ENCODE measurements at places on chromosomes 2 and 18.
A peak's percentile ranks its signal among the peaks of the same experiment; 100 is the strongest.

- DNase-seq = no peak
Measured at GRCh38 chr18:32040936-32041335, 22.3 kb downstream of the RNF125 start.

- peak; percentile 29 for DNase-seq
Measured at GRCh38 chr18:11688972-11689668, at the start of gene GNAL. Gene GNAL, plus strand, starts transcription at chr18:11689264. Its CDS starts 300 bp downstream, at chr18:11689564.

DNA sequence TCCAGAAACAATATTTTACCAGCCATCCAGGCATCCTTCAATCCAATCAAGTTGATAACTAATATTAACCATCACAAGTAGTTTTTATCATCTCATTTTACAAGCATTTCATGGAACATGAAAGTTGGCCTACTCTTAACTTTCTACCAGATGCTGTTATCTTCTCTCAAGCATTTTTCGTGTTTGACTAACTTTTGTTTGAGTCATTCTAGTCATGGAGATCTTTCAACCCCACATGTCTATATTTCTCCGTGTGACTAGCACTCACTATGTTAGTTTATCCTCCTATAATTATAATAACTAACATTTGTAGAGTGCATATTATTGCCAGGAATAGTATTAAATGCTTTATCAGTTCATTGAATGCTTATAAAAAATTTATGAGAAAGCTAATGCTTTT lies 307.0 kb upstream of the CWC22 start:
- no peak for DNase-seq

DNA sequence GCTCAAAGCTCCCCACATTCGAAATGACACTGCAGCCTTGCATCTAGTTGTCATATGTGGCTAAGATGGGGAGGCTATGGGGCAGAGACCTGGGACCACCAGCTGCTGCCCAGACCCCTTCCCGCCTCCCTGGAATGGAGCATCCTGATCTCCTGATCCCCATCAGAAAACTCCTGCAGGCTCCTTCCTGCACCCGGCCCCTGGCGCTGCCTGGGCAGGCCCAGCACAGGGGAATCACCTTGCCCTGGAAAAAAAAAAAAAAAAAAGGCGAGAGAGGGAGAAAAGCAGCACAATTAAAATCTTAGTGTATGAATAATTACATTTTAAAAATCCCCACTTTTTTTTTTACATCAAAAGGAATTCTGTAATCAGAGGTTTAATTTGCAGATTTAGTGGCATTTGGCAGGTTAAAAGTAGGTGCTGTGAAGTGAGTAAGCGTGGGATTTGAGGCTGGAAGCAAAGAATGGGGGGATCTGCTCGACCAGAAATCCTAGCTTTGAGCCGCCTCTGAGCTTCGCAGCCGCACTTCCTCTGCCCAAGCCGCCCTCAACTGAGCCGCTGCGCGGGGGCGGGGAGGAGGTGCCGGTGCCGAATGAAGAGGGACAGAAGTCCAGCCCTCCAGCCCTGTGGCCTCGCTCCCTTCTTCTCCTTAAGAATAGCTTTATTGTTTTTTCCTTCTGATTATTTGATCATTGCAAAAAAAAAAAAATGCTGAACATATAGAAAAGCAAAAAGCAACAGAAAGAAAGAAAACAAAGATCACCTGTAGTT lies 30.0 kb downstream of the THNSL2 start:
- DNase-seq = no peak

GRCh38 chr2:142725386-142725785 lies 152.1 kb upstream of the KYNU start:
- DNase-seq = no peak

- DNase-seq = no peak
Measured at GRCh38 chr18:21454725-21455124, 145.8 kb downstream of the ESCO1 start.

DNA sequence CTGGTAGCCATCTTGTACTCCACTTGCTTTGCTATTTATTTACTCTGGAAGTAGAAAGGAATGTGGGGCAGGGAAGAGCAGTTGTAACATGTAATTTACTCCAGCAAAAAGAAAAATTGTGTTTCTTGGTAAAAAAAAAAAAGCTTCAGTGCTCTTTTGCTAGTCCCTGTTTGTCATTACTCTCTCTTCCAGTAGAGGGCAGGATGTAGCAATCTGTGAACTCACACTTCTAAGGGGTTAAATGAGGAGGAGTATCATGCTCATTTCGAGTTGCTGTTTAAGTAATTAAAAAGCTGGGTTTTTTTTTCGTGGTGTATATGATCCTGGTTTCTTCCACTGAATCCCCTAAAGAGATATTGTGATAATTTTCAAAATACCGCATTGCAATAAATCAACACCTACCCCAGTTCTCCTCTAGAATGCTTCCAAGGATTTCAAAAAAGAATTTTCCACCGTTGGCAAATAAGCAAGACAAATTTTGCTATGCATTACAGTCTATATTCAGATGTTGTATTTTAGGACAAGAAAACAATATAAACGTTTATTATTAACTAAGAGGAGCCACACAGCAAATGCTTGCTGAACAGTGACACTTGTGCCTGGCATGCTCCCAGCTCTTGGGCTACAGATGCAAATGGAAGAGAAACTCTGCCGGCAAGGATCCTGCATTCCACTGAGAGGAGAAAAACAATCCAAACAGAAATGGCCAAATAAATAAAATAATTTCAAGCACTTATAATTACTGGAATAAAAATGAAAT lies 261.6 kb downstream of the ASXL3 start:
- no peak for DNase-seq

GRCh38 chr2:63700271-63700670 lies 111.5 kb downstream of the MDH1 start:
- DNase-seq = no peak

- no peak for DNase-seq
Measured at GRCh38 chr2:40242315-40242714, 209.6 kb downstream of the SLC8A1 start.

DNA sequence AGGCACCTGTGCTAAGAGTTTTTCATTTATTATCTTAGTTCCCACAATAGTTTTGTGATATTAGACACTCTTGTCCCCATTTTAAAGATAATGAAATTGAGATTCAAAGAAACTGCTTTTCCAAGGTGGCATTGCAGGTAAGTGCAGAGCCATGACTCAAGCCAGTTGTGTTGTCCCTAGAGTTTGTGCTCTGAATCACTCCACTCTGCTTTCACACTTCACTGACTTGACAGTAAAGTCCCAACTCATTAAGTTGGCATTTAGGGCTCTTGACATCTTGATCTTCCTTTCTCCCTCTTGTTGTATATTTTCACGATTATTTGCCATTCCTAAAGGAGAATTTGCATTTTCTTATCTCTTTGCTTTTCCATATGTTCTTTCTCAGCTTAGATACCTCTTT lies 114.3 kb downstream of the DIS3L2 start:
- no peak for DNase-seq

DNA sequence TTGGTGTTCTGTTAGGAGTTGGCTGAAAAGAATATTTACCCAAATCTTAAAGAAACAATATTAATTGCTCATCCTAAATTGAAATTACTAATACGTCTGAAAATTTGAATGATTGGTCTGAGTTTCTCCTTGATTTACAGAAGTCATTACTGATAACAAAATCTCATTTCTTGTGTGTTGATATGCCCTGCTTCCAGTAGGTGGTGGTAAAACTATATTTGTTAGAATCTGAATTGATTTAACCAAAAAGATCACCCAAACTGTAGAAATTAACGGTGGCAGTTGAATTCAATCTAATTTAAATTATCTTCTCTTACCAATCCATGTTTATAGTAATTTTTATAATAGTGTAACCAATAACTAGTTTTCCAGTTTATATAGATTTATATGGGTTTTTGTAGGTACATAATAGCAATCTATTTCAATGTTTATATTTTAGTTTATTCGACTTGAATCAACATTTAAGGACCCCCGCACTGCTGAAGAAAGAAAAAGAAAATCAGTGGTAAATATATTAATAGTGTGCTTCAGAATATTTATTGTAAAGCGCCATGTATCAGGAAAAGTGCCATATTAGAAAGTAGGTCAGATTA lies 38.3 kb downstream of the PAPOLG start:
- DNase-seq = no peak

GRCh38 chr2:231306791-231307393 lies 88.6 kb upstream of the B3GNT7 start:
- no peak for DNase-seq

DNA sequence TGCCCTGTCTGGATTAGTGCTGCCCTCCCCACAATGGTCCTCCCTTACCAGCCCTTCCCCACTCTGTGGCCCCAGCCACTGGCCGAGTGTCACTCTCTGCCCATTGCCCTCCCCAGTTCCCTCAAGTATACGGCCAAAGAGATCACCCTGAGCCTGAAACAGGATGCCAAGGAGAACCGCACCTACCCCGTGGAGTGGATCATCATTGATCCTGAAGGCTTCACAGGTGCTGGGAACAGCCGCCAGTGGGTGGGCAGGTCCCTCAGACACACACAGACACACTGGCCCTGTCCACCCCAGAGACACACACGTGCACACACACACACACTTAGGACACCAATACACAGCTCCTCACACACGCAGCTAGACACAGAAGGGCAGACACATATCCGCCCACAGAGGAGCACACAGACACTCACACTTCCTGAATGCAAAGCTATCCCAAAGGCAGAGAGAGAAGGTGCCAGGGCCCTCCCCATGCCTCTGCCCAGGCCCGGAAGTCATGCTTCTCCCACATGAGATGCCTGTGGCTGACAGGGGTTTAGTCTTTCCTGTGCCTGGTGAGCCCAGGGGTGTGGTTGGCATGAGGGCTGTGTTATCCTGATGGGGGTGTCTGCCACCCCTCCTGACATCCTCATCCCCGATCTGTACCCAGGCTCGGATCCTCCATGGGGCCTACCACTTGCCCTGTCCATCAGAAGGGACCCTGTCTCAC lies 2.9 kb downstream of the CHRND start:
- no peak for DNase-seq

GRCh38 chr18:70462078-70462439 lies 173.2 kb downstream of the SOCS6 start:
- no peak for DNase-seq

- DNase-seq = peak; percentile 15
Measured at GRCh38 chr2:240998995-240999791, 775 bp downstream of the SNED1 start.

- DNase-seq = no peak
Measured at GRCh38 chr2:119682578-119682977, 3.6 kb downstream of the TMEM177 start.

DNA sequence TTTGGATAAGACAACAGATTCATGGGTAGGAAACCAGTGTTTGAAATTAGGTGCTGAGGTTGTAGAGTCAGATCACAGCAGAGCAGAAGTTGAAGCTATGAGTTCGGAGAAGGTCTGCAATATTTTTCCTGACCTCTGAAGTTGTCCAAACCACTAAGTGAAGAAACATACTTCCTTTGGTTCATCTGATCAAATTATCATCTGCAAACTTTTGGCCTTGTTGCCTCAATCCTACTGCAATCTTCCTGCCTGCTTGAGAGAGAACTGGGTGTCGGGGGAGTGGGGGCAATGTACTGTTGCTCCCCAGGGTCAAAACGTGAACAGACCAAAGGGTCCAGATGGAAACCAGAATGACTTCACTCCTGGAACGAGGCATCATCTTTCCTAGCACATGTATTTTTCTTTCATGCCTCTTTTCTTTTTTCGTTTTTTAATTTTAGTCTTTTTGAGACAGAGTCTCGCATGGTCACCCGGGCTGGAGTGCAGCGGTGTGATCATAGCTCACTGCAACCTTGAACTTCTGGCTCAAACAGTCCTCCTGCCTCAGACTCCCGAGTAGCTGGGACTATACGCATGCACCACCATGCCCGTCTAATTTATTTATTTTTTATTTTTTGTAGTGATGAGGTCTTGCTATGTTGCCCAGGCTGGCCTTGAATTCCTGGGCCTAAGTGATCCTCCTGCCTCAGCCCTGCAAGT lies 42.7 kb downstream of the RAB31 start:
- DNase-seq = no peak

GRCh38 chr2:216044883-216045486 lies 31.6 kb upstream of the MREG start:
- DNase-seq = no peak

DNA sequence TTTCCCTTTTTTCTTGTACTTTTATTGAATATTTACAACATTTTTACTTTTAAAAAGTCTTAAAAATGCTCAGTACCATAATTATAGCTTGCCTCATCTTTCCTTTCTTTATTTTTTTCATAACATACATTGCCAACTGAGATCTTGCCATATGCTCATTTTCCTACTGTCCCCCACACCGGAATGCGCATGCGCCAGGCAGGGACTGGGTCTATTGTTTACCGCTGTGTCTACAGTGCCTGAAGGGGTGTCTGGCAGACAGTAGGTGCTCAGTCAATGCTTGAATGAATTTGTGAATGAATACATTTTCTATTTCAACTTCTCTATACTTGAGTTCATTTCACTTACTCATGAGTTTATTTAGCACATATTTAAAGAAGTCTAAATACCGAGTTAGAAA lies 158.0 kb downstream of the CYP26B1 start:
- DNase-seq = no peak

DNA sequence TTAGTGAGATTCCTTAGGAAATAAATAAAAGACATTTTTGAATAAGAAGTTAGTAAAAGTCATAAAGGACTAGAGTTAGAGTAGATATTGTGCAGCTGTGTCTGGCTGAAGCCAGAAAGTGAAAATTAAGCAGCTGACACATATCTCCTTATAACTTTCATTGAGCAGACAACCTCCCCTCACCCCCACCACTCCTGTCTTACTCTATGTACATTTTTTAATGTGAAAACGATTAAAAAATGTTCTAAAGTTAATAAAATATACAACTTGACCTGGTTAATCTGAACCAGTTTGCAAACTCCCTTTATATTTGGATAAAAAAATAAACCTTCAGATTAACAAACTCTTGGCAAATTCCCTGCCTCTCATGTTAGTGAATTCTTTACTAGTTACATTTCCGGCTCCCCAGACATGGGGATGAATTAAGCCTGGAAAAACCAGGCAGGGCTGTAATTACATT lies 462.8 kb downstream of the MEIS1 start:
- no peak for DNase-seq

DNA sequence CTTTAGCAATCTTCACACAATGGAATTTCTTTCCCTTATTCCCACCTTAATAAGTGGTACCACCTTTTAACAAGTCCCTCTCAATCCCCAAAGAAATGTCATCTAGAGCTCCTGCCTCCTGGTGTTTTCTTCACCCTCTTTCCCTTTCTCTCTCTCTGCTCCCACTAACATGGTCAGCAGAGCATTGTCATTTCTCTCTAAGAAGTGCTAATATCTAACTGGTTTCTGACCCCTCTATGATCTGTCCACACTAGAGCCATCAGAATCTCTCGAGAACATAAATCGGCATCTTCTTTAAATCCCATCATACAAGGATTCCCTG lies 161.2 kb upstream of the DTNA start:
- no peak for DNase-seq

- DNase-seq = peak; percentile 1
Measured at GRCh38 chr2:127588241-127588640, 52.8 kb downstream of the MYO7B start.

DNA sequence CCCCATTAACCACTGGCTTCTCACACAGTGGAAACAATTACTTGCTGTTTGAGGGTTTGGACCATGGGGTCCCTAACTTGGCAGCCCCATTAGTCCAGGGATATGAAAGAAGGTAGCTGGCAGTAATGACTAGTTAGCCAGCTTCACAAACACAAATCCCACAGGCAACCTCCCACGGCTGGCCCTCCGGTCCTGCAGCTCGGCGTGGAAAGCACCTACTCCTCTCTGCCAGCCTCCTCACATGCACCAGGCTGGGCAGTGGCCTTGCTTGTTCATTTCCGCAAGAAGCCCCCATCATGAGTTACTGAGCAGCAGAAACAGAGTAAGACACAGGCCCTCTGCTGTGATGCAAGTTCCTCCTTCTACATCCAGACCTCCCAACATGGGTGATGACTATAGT lies 13.7 kb downstream of the C1QL2 start:
- DNase-seq = no peak

Data from activated B cell treated with CpG ODN at 0.5 μM for 24 hours (primary cell).